ENCODE measurements at places on chromosomes 4 and X.
A peak's percentile ranks its signal among the peaks of the same experiment; 100 is the strongest.

- DNase-seq: no peak
These were observed 66.3 kb downstream of the NEUROG2 start for GRCh38 chr4:112449708-112450107.

- DNase-seq: no peak
These were observed 278.1 kb upstream of the ARSJ start for GRCh38 chr4:114257501-114257900.

DNA sequence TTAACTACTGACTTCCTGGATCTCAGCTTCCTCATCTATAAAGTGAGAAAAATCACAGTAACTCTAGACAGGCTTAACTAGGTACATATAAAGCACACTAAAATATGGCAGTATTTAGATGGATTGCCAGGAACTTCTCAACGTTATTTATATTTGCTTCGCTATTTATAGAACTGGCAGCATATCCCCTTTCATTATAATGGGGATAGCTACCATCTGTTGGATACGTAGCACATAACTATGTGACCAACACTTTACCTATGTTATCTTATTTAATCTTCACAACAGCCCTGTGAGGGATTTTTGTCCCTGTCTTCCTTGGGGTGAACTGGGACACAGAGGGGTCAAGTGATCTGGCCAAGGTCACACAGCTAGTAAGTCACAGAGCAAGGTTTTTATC lies 64.6 kb downstream of the ENPEP start:
- no peak for DNase-seq

GRCh38 chr4:68591204-68591603 lies 15.1 kb upstream of the UGT2B17 start:
- DNase-seq: no peak

GRCh38 chrX:18676470-18676869 lies 4.6 kb upstream of the RS1 start:
- DNase-seq: no peak

- DNase-seq: no peak
These were observed 19.0 kb downstream of the ATP8A1 start for GRCh38 chr4:42637867-42638266.

DNA sequence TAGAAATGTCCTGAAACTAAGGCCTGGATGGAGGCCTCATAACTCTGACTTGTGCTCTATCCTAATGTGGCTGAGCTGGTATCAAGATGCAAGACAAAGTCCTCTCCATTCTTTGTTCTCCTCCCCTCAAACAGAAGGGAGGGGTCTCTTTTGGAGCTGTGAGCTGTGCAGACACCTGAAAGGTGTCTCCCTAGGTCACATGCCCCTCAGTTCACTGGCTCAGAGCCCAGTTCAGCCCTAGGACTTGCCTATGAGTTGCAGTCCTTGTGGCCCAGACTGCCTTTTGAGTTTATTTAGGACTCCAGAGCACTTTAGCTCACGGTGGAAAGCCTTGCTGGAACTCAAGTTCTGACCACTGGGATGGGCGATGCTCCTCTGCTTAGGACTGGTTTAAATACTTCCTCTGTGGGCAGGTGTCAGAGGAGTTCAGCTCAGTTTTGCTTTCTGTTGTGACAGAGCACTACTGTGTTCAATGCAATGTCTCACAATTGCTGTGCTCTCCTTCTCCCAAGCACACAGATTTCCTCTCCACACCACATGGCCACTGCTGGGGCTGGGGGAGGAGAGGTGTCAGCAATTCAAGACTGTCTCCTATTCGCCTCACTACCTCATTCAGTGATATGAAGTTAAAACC lies 84.8 kb upstream of the ZNF827 start:
- no peak for DNase-seq

- no peak for DNase-seq
These were observed 49.6 kb upstream of the MAMLD1 start for GRCh38 chrX:150313514-150313913.

DNA sequence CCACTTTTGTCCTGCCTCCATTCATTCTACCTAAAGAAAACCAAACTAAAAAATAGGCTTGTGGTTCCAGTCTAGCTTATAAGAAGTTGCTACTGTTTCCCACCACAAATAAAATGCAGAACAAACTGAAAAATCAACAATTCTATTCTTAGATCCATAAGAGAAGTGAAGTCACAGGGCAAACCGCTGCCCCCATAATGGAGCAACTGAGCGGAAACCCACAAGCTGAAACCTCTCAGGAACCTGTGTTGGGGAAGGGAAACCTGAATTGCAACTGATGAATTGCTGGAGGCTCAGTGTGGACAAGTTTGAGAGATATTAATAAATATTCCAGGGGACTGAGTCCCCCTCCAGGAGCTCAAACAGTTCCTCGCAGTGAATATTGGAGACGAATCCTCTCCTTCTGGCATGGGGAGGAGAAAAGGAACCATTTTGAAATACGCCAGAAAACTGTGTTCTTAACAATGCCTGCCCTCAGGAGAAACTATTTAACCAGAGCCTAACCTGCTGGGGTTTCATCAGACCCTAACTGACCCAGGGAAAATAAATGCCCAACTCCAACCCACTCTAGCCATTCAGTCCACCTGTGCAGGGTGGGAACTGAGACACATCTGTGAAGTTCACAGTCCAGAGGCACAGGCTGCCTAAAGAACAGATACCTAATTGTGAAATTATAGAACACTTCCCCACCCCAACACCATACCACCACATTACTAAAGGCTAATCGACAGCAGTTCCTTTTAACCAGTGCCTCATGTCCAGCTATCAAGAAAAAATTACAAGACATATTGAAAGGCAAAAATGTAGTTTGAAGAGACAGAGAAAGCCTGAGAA lies 22.8 kb upstream of the SH3RF1 start:
- no peak for DNase-seq

DNA sequence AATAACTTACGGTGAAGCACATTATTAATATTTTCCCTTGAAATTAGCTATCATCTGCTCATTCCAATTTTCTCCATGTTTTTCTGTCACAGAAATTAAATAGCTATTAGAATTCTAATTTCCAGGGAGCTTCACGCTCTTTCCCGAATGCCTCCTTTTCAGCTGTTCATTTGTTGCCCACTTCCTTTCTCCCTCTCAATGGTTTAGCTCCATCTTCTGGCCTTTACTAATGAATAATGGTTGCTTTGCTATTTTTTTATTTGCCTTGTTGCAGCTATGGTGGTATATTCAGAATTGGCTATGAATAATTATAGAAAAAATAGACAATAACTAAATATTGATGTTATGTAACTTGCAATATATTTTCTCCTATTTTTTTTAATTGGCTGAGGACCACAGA lies 70.5 kb downstream of the GRIA2 start:
- DNase-seq: no peak

GRCh38 chr4:108030332-108030731 lies 40.6 kb downstream of the HADH start:
- DNase-seq: peak; percentile 89

All from naive thymus-derived CD8-positive, alpha-beta T cell (primary cell).